ENCODE measurements at places on chromosomes 5 and 9. TPM values are rescaled to one million over a fixed set of nuclear protein-coding genes. Genes with fewer than 3 reads are reported as not detected.

The FOXD4L4 gene
- 0.29 TPM for total RNA-seq

The NEURL1B gene
- total RNA-seq, result 0.40 TPM

The FCN2 gene
- total RNA-seq, result not detected

The SHISAL2B gene
- not detected for total RNA-seq
